NCI-H146 (cell line): ENCODE measurements at places on chromosomes 6 and 20.

- DNase-seq: no peak
Measured at GRCh38 chr20:10863337-10864060, 189.7 kb upstream of the JAG1 start.

DNA sequence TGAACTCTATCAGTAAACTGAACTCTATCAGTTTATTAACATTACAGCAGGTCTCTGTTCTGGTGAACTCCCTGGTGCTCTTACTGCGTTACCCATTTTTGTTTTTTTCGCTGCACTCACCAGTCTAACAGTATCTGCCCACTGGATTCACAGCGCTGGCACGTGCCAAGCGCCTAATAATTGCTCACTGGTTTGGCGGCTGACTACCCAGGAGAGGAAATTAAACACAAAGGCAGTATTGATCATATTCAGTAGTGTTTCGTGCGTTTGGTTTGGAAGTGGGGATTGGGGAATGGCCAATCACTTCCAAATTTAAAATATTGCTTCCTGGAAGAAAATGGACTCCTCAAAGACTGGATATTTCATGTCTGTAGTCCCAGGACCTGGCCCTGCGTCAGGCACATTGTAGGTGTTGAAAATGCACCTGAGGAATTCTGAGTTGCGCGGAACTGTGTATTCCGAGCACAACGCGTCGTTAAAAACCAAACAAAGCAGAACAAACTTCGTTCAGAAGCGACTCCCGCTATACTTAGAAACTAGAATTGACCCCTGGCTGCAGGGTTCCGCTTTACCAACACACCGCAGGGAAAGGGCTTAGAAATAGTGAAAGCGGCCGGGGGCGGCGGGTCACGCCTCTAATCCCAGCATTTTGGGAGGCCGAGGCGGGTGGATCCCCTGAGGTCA lies 1.1 kb upstream of the RPS12 start:
- DNase-seq: peak; percentile 77

- DNase-seq: no peak
Measured at GRCh38 chr6:166638573-166638964, 11.5 kb upstream of the RPS6KA2 start.

DNA sequence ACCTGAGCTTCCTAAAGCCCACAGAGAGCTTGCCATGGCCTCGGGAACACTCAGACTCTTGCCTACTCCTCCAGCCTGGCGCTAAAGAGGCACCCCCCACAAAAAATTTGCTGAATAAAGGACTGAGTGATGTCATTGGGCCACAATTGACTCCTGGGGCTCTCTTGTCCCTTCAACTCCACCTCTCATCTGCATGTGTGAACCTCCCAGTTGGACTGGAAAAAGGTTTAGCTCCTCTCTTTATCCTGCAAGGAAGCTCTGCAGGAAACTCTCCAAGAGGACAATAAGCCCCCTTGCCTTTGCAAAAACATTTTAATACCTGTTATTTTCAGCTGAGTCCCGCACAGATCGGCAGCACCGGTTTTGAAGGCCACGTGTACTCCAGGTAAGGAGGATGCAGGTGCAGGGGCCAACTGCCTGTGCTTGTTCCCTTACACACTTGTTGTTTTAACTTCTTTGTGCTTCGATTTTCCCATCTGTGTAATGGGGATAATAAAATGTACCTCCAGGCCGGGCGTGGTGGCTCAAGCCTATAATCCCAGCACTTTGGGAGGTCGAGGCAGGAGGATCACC lies 107.3 kb downstream of the TFAP2C start:
- no peak for DNase-seq

- DNase-seq: no peak
Measured at GRCh38 chr6:157683707-157684106, 139.3 kb upstream of the SNX9 start.

DNA sequence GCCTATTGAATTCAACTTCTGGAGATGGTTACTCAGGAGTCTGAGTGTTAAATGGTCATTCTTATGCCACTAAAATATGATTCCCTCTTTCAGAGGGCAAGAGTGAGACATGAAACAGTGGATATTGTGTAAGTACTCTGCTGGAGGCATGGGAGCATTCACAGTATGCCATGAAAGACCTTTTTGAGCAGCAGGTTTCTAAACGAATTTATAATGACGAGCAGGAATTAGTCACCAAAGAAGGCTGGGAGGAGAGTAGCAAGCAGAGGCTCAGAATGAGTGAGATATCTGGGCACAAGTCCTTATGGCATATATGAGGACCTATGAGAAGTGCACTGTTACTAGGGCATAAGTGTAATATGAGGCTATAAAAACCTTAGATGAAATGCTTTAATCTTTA lies 10.9 kb upstream of the MYB start:
- DNase-seq: no peak

DNA sequence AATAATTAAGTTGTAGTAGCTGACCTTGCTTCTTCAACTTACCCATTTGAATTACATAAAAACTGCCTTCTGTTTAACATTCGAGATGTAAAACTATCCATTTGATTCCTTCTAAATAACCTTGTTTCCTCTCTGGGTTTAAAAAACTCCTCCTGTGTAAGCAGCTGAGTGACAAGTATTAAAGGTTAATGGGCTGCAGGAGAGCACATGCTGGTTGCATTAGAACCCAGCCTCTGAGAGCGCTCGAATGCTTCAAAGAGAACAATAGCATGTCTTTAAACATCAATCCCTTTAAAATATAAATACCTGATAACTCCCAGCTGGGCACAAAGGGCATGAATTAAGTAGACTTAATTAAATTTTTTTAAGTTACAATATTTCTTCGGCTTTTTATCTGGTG lies 215.8 kb downstream of the EYA4 start:
- peak; percentile 37 for DNase-seq
